ENCODE measurements at places on chromosomes 7 and 10.
A peak's percentile ranks its signal among the peaks of the same experiment; 100 is the strongest.

DNA sequence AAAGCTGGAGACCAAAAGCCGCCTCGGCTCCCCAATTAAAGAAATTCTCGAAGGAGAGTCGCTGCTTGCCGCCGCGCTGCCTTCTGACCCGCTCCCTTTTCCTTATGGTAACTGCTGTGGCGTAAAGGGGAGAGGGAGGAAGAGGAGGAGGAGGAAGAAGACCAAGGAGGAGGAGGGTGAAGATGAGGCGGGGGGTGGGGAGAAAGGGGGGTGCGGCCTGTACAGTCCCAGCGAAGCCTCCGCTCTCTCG is 388 bp downstream of the CNOT4 start:
- no peak for DNase-seq

DNA sequence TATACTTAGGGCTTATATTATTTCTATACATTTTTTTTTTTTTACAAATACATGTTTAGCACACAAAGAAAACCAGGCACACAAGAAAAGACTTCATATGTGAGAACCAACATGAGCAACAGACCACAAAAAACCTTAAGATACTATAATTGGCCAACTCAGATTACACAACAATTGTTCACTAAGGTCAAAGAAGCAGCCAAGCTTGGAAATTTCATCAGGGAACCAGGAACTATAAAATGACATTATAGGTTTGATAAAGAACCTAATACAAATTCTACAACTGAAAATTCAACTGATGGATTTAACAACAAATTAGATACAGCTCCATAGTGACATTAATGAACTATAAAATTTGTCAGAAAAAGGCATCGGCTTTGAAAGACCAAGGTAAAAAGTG is 4.4 kb upstream of the LUC7L2 start:
- DNase-seq, result peak; percentile 29

DNA sequence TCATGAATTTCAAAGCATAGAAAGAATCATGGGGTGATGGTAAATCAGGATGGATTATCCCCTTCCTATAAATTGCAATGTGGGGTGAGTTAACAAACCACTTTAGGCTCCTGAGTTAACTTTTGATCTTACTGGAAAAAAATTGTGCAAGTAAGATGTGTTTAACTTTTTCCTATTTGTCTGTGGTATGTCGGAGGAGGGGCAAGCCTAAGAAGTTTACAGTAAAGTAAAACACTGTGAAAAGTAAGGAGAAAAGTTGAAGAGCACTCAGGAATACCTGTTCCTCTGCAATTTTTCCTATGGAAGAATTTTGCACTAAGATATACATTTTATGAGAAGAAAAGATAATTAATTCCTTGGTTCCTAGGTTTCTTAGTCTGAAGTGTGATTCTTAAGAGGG is 44.4 kb downstream of the IFIT5 start:
- no peak for DNase-seq

- DNase-seq, result no peak
Observed at GRCh38 chr10:14742815-14743214, 31.9 kb downstream of the FAM107B start.

DNA sequence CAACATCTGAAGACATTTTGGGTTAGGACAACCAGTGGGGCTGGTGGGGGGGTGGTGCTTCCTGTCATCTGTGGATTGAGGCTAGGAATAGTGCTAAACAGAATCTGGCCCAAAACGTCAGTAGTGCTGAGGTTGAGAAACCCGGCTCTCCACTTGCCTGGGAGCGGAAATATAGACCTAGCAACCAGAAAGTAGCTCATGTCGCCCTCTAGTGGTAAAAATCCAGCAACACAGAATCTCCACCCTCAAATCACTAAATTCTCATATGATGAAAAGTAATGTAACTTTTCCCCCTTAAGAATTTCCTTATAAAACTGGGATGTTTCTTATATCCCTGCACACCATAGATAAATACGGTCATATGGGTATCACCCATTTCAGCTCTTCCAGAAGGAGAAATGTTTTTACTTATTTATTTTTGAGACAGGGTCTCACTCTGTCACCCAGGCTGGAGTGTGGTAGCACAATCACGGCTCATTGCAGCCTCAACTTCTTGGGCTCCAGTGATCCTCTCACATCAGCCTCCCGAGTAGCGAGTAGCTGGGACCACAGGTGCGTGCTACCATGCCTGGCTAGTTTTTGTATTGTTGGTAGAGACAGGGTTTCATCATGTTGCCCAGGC is 34.4 kb downstream of the ZC3HAV1 start:
- no peak for DNase-seq

DNA sequence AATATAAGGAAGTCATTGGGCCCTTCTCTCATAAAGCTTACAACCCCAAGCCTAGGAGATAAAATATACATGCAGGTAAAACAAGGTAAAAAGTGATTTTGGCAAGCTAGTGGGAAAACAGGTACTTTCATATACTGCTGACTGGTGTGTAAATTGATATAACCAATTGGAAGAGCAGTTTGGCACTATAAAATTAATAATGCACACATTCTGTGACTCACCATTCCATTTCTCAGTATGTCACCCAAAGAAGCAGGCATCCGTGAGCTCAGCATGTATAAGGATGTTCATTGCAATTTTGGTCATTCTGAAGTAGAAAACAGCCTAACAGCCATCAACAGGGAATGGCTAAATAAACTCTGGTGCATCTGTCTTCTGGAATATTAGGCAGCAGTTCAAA is 2.9 kb downstream of the MACROH2A2 start:
- no peak for DNase-seq

GRCh38 chr7:48091506-48092433 is 2.7 kb downstream of the UPP1 start:
- DNase-seq, result no peak

- no peak for DNase-seq
Observed at GRCh38 chr10:80132299-80133139, at the start of gene PLAC9. Gene PLAC9 (plus strand): TSS chr10:80132730. CDS start chr10:80132763, 33 bp downstream.

DNA sequence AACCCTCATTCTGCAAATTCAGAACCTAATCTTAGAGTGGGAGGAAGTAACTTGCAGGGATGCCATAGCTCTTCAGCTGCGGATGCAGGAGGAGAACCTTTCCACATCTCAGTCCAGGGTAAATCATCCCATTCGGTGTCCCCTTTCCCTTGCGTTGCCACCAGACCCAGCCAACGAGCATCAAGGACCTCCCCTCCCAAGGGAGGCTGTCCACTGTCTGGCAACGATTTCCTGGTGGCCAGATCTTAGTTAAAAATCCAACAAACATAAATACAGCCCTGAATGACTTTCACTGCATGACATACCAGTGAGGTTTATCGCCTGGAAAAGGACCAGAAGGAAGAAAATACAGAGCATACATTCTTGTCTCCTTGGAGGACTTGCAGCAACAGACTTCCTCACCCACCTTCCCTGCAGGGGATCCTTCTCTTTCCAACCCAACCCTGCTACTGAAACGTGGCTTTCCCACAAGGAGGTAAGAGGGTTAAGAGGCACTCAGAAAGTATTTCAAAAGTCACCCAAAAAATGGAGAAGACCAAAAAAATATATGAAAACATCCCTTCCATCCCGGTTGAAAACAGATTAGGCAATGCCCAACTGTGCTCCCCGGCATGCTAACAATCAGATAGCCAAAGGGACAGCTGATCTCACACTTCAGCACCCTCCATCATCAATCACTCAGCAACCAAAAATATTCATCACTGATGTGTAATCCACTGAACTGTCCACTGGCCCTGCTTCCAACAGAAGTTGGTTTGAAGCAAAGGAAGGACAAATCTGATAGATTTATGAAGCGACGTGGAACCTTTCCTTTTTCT is 206.6 kb downstream of the TNS3 start:
- no peak for DNase-seq

- DNase-seq, result no peak
Observed at GRCh38 chr10:93777092-93777491, 19.4 kb downstream of the LGI1 start.

DNA sequence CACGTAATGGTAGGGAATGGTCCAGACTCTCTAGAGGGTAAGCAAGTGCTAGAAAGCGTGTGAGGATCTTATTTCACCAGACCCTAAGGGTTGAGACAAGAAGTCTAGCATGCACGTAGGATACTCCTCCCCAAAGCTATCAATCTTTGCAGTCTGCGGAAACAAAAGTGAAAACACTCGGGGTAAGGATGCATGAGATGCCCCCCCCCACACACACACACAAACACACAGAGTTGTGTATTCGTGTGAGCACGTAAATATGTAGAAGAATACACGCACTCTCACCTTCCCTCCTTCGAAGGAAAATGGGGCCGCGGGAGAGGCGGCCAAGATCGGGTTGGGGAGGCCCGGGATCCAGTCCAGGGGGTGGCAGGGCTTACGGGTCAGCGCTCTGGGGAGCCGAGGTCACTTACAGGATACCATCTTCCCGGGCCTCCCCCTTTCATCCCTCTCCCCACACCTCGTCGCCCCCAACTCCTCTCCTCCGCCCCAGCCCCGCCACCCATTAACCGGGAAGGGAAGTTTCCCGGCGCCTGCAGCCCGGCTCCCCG is 455 bp downstream of the CUL2 start:
- DNase-seq, result no peak

DNA sequence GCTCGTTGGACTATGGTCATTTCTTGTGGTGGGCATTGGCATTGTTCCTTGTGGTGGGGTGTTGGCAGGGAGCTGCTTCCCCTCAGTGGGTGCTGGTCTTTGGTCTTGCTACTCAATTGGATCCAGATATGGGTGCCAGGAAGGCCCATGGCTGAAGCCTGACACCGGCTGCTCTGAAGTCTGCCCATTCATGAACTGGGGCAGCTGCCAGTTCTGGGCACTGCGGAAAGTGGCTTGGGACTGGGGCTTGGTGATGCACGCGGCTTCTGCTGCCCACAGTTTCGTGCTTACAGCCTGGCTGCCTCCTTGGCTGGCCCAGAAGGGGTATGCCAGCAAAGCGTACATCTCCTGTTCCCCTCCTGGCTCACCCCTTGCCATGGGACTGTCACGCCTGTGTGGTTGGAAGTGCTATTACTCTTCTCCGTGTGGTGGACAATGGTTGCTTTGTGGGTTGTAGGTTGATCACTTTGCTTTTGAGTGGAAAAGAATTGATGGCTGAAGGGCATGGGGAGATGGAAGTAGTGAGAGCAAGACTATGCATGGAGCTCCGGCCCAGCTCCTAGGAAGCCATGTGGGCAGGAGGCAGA is 54.7 kb downstream of the ADAMTS14 start:
- DNase-seq, result no peak

GRCh38 chr7:63071396-63071795 is 927.3 kb upstream of the ZNF722 start:
- DNase-seq, result no peak

- DNase-seq, result no peak
Observed at GRCh38 chr10:4557469-4557868, 268.5 kb upstream of the AKR1E2 start.
